Head of caudate nucleus (tissue), 42 donors: ENCODE measurements at places on chromosomes 13 and 19.
A peak's percentile ranks its signal among the peaks of the same experiment; 100 is the strongest.

DNA sequence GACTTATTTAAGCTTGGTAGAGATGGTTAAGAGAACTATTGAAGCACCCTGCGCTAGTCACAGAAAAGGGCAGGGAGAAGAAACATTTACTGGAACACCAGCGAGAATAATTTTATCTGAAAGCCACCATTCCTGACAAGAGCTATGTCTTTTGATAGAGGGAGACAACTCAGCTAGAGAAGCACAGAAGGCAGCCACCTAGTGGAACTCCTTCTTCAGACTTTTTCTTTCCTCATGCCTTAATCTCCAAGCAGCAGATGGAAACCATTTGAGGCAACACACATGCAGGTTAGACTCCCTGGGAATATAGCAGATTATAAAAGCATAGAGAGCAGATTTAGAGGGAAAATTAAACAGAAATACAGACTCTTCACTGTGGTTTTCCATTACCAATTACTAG is 813.4 kb downstream of the SLITRK6 start:
- no peak for DNase-seq

GRCh38 chr19:10686193-10686592 is 15.0 kb upstream of the QTRT1 start:
- no peak for DNase-seq

DNA sequence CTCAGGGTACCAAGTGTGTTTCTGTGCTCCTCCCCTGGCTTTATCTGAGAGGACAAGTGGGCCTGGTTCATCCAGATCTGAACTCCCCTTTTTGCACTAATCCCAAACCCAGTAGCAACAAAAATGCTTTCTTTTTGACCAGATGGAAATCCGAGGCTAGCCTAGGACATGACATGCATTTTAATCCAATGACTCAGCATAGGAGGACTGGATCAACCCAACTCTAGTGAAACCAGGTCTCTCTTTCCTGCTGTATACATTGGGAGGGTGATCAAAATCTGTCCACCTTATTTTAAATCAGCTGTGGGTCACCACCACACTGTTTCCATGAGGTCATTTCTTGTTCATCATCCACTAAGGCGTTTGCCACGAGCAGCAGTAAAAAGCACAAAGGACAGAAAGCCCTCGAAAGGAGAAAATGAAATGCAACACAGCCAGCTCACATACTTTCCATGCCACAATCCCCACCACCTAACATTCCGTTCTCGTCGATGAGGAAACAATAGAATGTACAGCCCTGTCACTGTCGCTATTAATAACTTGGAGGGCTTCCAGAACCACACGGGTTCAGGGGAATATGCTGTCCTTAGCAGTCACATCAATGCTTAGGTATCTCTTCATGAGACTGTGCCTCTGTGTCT is 543.0 kb downstream of the IRS2 start:
- DNase-seq: no peak

GRCh38 chr13:75675421-75675820 is 39.3 kb downstream of the LMO7 start:
- DNase-seq: no peak

- DNase-seq: no peak
These were observed 282.4 kb downstream of the MYO16 start for GRCh38 chr13:108911807-108912206.

DNA sequence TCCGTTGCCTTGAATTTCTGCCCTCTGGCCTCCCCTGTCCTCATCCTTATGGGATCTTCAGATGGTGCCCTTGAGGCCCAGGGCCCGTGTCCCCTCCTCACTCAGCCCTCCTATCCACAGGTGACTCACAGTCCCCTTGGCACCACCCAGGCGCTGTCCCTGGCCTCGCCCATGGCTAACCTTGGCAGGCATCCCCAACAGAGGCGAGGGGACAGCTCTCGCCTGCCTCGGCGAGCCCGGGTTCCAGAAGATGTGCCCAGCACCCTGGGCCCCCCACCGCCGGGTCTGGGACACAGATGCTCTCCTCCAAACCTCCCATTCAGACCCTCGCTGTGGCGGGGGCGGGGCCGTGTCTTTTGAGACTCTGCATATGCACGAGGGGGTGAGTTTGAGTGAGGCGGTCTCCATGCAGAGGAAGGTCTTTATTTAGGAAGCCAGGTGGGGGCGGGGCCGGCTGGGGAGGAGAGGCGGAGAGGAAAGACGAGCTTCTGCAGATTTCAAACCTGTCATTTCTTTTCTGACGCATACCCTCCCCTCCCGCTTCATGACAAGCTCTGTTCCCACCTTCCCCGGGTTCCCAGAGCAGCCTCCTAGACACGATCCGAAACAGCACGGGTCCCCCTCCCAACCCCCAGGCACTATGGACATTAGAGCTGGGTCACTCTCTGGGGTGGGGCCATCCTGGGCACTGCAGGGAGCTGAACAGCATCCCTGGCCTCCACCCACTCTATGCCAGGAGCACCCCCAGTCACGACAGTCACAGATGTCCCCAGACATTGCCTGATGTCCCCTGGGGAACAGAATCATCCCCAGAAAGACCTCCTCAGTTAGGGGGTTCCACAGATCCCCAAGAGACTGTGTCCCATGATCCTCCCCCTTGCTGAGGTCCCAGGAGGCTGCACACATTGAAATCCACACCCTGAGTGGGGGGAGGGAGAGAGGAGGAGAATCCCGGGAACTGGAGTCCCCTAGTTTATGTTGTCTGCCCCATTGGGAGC is 48.5 kb downstream of the GNG7 start:
- DNase-seq: peak; percentile 64

GRCh38 chr13:41407380-41407779 is 50.0 kb upstream of the RGCC start:
- no peak for DNase-seq

DNA sequence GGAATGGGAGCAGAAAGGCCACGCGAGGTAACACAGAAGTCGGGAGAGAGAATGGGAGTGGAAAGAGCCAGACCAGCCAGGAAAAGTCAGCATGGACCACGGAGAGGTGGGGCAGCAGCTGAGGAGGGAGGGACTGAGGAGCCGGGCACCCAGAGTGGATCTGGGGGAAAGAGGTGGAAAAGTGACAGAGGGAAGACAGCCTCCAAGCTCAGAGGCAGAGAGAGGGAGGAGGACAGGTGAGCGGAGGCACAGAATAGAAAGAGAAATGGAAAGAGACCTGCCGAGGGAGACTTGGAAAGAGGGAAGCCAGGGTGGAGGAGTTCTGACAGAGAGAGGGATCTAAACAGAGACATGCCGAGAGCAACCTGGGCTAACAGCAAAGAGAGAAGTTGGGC is 1.6 kb downstream of the GRIK5 start:
- DNase-seq: no peak

DNA sequence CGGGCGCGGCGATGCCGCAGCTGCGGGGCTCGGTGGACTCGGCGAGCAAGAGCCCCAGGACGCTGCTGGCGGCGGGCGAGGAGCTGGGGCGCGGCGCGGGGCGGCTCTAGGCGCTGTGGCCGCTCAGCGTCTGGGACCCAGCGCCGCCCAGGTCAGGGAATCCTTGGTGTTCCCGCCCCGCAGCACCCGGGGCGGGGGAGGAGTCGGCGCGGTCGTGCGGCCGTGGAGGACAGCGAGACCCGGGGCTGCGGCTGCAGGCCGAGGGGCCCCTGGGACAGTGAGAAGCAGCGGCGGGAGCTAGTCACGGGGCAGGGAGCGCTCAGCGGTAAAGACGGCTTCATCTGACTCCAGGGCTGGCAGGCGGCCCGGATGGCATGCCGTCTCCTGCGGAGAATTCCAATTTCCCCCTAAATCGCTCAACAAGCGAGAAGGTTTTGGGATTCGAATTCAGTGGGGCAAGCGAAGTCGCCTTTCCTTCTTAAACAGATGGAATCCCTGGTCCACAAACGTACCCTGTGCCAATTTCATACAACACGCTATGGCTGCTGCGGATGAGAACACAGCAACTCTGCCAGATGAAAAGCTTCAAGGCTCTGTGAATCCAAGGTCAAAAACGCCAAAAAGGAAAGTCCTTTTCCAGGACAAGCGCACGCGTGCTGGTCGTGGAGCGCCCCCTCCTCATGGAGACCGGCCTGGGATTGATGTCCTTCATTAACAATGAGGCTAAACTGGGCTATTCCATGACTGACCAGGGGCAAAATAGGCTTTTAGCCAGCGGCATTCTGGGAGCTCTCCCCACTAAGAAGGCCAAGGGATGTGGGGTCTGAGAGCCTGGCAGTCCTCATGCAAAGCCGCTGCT is 4.2 kb upstream of the ZSCAN4 start:
- peak; percentile 58 for DNase-seq

DNA sequence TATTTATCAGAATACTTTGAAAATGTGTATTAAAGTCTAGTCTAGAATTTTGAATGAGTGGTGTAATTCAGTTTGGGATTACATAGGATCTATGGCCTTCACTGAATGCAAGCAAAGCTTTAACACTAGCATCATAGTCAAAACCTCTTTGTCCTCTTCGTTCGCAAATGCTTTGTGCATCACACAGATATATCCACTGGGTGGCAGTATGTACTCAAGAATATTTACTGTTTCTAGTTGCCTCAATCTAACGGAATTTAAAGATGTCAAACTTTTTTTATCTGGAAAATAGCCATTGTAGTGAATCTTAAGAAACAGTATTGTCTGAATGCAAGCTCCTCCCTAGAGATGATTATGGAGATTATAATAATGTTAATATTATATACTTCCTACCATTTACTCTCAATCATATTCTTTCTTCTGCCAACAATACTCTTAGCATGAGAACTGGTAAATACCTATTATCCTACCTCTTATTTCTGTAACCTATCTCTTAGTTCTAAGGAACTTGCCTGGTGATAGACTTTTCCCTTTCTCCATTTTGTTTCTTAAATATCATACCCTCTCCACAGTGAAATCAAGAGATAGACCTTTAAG is 25.8 kb downstream of the LACC1 start:
- DNase-seq: peak; percentile 70

DNA sequence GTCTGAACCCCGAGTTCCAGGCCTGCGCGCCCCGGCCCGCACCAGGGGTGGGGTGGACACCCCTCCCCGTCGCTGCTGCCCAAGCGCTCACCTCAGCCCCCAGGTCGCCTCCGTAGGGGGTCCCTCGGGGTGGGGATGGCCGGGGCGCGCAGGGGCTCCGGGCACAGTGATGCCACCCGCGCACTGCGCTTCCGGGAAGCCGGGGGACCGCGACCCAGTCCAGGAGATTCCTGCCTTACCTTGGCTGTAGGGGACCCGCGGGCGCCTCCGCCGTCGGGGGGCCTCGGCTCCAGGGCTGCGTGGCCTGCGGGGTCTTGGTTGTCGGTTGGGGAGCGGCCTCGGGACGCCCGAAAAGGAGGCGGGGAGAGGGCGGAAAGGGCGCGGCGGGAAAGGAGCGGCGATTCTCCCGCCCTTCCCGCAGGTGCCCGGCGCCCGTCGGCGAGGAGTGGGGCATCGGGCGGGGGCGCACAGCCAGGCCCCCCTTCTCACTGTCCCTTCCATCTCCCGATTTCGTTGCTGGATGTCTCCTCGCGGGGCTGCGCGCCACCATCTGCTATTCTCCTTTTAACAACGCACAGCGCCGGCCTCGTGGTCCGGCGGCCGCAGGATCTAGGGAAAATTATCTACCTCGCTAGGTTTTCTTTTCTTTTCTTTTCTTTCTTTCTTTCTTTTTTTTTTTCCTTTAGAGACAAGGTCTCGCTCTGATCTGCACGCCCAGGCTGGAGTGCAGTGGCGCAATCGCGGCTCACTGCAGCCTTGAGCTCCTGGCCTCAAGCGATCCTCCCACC is at the start of gene KEAP1:
Gene KEAP1, minus strand, starts transcription at position 355 of the 788 bp plus-strand sequence. CDS start 3,323 bp downstream, outside the sequence.
- no peak for DNase-seq

DNA sequence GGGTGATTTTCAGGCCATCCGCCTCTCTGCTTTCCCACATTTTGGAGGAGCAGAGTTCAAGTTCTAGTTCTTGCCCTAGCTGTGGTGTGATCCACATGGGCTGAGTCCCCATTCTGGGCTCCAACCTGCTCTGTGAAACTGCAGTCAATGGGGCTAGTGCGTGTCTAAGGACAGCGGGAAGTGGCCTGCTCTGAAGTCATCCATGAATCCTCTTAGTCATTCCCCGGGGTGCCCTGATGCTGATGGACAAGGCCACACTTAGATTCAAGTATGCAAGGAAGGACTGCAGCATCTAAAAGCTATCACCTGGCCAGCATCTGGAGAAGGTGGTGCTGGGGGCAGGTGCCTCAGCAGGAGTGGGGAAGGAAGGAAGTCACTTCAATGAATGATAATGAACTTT is 94.6 kb downstream of the TSHZ3 start:
- DNase-seq: no peak

GRCh38 chr19:34596989-34597388 is 80.0 kb downstream of the SCGB2B2 start:
- DNase-seq: no peak

DNA sequence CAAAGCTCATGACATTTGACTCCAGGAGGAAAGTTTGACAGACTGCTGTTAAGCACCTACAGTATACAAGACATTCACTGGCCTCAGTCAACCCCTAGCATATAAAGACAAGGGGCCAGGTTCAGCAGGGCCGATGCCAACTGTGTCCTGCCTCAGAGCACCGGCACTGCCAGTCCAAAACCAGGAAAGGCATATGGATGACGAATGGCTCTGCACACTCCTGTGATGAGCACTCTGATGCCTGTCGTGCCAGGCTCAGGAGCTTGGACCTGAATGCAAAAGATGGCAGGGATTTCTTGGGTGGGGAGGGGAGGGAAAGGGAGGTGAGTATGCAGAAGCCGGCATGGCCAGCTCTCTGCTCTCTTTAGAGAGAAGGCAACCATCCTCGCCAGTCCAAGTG is 38.9 kb downstream of the COL4A1 start:
- DNase-seq: no peak

DNA sequence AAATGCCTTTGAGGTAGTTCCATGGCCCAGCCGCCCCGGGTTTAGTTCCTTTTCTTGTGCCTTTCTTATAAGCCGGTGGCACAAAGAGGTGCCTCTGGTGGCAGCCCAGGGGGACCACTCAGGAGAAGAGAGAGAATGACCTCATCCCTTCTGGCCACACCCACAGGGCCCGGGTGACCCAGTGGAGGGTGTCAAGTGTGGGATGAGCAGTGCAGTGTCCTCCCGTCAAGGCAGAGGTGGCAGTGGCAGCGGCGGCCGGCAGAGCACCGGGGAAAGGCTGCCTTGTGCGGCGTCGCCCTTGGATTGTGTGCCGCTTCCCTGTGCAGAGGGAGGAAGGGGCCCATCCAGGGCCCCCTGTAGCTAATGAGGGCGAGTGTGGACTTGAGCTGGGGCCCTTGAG is 47.9 kb downstream of the KDM4B start:
- DNase-seq: no peak

DNA sequence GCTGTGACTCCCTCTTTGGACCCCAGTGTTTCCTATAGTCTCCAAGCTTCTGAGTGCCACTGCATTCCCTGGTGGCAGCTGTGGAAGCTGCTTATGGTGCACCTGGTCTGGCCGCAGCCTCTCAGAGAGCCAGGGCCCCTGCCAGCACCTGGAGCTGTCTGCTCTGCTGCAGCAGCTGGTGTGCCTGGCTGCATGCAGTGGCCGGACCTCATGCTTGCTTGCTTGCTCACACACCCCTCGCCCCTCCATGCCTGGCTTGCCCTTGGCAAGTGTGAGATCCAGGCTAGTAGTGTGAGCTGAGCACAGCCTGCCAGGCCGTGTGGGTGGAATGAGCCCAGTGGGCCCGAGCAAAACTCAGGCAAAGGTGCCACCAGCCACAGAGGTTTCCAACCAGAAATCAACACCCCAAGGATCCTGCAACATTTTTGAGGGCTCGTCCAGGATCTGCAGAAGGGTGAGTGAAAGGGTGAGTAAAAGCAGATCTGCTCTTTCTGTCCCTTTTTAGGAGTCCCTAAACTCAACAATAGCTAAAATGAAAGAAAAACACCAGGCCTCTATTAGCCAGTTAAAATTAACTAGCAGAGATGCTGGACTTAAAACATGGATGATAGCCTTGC is 7.6 kb upstream of the MLLT1 start:
- no peak for DNase-seq
